Peyer's patch (tissue), 4 donors: ENCODE measurements at places on chromosomes 1 and 21. TPM values are rescaled to one million over a fixed set of nuclear protein-coding genes. Genes with fewer than 3 reads are reported as not detected.
A peak's percentile ranks its signal among the peaks of the same experiment; 100 is the strongest.

GRCh38 chr1:119987112-119987511, 82.3 kb downstream of the NOTCH2 start:
- DNase-seq: no peak
- H3K4me3 ChIP-seq: no peak overlapping the region
- no peak overlapping the region for H3K27ac ChIP-seq
- H3K36me3 ChIP-seq: no peaks in the 10 kb centered on the region
- H3K4me1 ChIP-seq: no peaks in the 10 kb centered on the region

- no peak overlapping the region for H3K27ac ChIP-seq
- H3K36me3 ChIP-seq: no peaks in the 10 kb centered on the region
- DNase-seq: no peak
- no peaks in the 10 kb centered on the region for H3K27me3 ChIP-seq
- no peak overlapping the region for H3K4me3 ChIP-seq
These were observed 65.3 kb upstream of the PSEN2 start for GRCh38 chr1:226804907-226805759.

DNA sequence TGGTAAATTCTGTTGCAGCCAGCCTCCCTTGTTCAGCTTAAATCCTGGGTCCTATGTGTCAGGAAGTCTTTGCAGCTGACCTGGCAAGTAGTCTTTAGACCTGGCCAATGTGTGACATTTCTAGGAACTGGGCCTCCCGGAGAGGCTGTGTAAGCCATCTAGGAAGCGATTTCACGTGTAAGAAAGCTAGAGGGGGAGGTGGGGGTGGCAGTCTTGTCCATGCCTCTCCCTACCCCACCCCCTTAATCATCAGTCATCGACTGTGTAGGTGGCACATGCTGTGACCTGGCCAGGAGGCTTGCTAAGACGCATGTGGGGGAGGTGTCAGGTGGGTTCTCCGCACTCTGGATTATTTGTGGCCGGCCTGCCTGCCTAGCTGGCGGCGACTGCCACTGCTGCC, 8.4 kb downstream of the C1orf226 start:
- H3K36me3 ChIP-seq: no peaks in the 10 kb centered on the region
- no peak overlapping the region for H3K4me3 ChIP-seq
- H3K27me3 ChIP-seq: no peaks in the 10 kb centered on the region
- no peak for DNase-seq

- H3K36me3 ChIP-seq: peaks cover 4% of the 10 kb centered on the region
- H3K27me3 ChIP-seq: no peaks in the 10 kb centered on the region
- no peak overlapping the region for H3K4me3 ChIP-seq
- no peaks in the 10 kb centered on the region for H3K4me1 ChIP-seq
These were observed 16.4 kb downstream of the TCEANC2 start for GRCh38 chr1:54069791-54070170.

DNA sequence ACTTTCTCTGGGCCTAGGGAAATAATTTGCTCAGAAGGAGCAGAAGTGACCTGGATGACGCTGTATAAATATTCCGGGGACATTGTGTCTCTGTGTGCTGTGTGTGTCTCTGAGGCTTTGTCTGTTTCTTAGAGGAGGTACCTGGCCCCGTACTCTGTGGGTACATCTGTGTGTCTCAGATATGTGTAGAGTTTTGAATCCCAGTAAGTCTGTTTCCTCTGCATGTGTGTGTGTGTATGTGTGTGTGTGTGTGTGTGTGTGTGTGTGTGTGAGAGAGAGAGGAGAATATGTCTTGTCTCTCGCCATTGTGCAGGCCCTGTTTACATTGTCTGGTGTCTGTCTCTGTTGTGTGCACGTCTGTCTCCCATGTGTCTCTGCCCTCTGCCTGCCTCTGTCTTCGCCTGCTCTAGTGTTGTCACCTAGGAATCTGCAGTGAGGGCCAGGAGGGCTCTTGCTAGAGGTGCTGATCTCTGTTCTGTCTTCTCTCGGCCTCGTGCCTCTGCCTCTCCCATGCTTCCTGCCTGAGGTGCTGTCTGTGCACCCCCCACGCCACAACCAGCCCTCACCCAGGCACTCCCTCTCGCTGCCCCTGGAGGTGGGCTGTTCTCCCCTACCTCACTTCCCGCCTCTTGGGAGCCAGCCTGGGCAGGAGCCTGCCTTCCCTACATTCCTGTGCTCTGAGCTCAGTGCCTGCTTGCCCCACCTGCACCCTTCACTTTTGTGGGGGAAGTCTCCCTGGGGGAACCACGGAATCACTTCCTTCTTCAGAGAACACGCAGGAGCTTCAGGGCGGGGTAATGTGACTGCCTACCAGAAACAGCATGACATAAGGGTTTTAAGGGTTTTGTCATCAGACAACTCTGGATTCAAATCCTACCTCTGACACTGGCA, 5.9 kb downstream of the MAP7D1 start:
- H3K27ac ChIP-seq: peak overlapping the region; percentile 85
- H3K36me3 ChIP-seq: peaks cover under 1% of the 10 kb centered on the region
- no peak for DNase-seq
- peaks cover 56% of the 10 kb centered on the region for H3K4me1 ChIP-seq

The RNU1-4 gene
- under 0.01 TPM for total RNA-seq

DNA sequence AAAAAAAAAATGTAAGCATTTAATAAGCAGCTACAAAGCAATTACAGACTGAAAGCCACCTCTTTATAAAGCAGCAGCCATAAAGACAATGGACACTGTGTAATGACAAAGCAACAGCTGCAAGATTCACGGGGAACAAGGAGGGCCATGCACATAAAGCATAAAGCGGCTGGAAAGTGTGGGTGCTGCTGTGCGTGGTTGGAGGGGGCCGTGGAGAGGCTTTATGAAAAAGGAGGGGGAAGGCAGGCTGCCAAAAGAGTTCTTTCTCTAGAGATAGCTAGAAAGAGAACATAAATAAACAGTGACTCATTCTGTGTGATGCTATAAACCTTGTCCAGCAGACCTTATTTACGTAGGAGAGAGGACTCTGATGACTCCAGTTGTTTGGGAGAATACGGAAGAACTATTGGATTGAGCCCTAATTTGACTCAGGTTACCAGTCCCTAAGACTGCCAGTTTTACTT, 49.3 kb downstream of the ADAMTS1 start:
- no peak for DNase-seq
- no peaks in the 10 kb centered on the region for H3K27me3 ChIP-seq
- H3K36me3 ChIP-seq: no peaks in the 10 kb centered on the region
- no peak overlapping the region for H3K27ac ChIP-seq
- no peak overlapping the region for H3K4me3 ChIP-seq

GRCh38 chr1:201252944-201253371, 30.3 kb upstream of the PKP1 start:
- no peak overlapping the region for H3K4me3 ChIP-seq
- no peaks in the 10 kb centered on the region for H3K27me3 ChIP-seq
- H3K4me1 ChIP-seq: no peaks in the 10 kb centered on the region

- no peak for DNase-seq
- no peaks in the 10 kb centered on the region for H3K36me3 ChIP-seq
- no peak overlapping the region for H3K27ac ChIP-seq
- H3K4me1 ChIP-seq: no peaks in the 10 kb centered on the region
These were observed 249.8 kb upstream of the C1orf174 start for GRCh38 chr1:4149831-4150230.

DNA sequence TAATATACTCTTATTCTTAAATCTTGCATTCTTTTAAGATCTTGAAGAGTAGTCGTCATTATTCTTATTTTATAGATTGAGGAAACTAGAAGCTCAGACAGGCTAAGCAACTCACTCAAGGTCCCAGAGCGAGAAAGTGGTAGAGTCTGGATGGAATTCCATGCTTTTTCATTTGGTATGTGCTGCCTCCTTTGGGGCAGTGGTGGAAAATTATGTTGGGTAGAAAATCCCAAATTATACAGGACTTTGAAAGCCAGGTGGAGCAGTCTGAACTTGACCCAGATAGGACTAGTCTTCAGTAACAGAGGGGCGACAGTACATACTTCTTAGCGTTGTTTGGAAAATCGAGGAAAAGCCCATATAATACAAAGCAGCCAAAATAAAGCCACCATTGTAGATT, 205.6 kb downstream of the ATG4C start:
- no peaks in the 10 kb centered on the region for H3K27me3 ChIP-seq
- H3K27ac ChIP-seq: no peak overlapping the region
- DNase-seq: no peak
- H3K4me1 ChIP-seq: no peaks in the 10 kb centered on the region
- no peak overlapping the region for H3K4me3 ChIP-seq
- no peaks in the 10 kb centered on the region for H3K36me3 ChIP-seq

GRCh38 chr1:225114354-225114990, 185.0 kb downstream of the DNAH14 start:
- no peak for DNase-seq
- H3K27me3 ChIP-seq: no peaks in the 10 kb centered on the region
- no peak overlapping the region for H3K4me3 ChIP-seq
- H3K27ac ChIP-seq: no peak overlapping the region
- H3K36me3 ChIP-seq: no peaks in the 10 kb centered on the region
- no peaks in the 10 kb centered on the region for H3K4me1 ChIP-seq

DNA sequence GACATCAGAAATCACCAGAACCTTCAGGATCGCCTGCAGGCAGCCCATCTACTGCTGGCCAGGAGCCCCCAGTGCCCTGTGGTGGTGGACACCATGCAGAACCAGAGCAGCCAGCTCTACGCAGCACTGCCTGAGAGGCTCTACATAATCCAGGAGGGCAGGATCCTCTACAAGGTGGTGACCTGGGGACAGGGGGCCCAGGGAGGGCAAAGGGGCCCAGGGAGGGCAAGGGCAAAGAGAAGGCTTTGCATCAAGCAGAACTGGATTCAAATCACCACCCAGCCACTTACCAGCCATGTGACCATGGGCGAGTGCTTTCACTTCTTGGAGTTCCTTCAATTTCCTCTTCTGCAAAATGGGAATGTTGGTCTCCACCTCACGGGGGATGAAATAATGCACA, 12.1 kb downstream of the DIO1 start:
- H3K27me3 ChIP-seq: no peaks in the 10 kb centered on the region
- no peak overlapping the region for H3K27ac ChIP-seq
- no peak for DNase-seq
- no peaks in the 10 kb centered on the region for H3K4me1 ChIP-seq
- H3K36me3 ChIP-seq: no peaks in the 10 kb centered on the region

The GUCA2B gene
- total RNA-seq: 117 TPM

GRCh38 chr1:229856009-229856650, 210.9 kb upstream of the GALNT2 start:
- peaks cover 3% of the 10 kb centered on the region for H3K4me1 ChIP-seq
- H3K36me3 ChIP-seq: no peaks in the 10 kb centered on the region
- no peaks in the 10 kb centered on the region for H3K27me3 ChIP-seq
- peak overlapping the region; percentile 13 for H3K4me3 ChIP-seq

DNA sequence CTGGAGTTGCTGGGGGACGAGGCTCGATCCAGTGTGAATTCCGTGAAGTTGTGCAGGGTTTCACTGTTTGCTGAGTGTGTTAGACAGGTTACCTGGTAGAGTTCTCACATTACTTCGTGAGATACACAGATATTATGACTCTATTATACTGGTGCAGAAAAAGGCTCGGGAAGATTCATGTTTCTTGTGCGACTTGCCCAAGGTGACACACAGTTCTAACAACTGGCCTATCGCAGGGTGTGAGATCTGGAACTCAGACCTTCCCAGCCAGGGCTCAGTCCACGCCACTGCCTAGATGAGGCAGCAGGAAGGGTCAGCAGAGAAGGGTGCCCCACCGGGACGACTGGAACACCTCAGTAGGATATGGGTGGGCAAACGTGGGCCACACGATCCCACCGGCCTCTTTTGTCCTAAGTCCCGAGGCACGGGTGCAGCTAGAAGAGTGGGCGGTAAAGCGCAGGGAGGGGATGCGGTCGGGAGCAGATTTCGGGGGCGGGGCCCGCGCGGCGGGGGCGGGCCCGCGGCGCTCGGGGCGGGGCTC, 296 bp upstream of the RNPEP start:
- no peaks in the 10 kb centered on the region for H3K4me1 ChIP-seq
- no peaks in the 10 kb centered on the region for H3K27me3 ChIP-seq
- peak overlapping the region; percentile 99 for H3K27ac ChIP-seq
- H3K36me3 ChIP-seq: no peaks in the 10 kb centered on the region
- peak; percentile 89 for DNase-seq
- H3K4me3 ChIP-seq: peak overlapping the region; percentile 98

DNA sequence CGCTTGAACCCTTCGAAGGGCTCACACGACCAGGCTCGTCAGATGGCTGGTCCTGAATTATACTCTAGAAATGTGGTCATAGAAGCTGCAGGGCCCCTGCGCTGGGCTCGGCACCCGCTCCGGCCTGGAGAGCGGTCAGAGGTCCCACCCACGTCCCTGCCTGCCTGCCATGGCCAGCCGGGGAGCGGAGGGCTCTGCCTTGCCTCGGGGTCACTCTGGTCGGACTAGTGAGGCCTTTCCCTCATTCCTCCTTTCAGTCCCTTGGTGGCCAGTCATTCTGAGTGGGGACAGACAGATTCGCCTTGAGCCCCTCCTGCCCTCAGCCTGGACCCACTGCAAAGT, 529 bp upstream of the MARCKSL1 start:
- no peaks in the 10 kb centered on the region for H3K36me3 ChIP-seq
- H3K4me1 ChIP-seq: peaks cover 33% of the 10 kb centered on the region
- no peak overlapping the region for H3K27ac ChIP-seq
